T-cell (primary cell): ENCODE measurements at places on chromosomes 3 and 15.

GRCh38 chr3:35254917-35255316 is 384.4 kb upstream of the ARPP21 start:
- DNase-seq, result no peak

- DNase-seq, result no peak
Observed at GRCh38 chr3:127483902-127484591, 106.5 kb downstream of the TPRA1 start.

DNA sequence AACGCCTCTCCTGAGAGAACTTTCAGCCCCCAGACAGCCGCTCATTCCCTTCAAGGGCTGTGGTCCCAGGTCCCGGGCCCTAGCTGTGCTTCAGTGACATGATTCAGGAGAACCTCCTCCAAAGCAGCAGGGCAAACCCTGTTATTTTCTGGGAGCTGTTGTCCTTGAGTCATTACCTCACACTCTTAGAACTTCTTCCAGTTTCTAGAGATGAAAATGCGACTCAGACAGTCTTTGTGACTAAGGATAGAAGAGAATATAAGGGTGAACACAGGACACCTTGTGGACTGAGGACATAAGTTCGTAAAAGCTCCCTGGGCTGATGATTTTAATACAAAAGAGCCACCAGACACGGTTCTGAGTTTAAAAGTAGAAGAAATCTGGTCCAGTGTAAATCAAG is 203.8 kb downstream of the RORA start:
- no peak for DNase-seq

- no peak for DNase-seq
Observed at GRCh38 chr3:69985266-69985665, 14.3 kb upstream of the SAMMSON start.

DNA sequence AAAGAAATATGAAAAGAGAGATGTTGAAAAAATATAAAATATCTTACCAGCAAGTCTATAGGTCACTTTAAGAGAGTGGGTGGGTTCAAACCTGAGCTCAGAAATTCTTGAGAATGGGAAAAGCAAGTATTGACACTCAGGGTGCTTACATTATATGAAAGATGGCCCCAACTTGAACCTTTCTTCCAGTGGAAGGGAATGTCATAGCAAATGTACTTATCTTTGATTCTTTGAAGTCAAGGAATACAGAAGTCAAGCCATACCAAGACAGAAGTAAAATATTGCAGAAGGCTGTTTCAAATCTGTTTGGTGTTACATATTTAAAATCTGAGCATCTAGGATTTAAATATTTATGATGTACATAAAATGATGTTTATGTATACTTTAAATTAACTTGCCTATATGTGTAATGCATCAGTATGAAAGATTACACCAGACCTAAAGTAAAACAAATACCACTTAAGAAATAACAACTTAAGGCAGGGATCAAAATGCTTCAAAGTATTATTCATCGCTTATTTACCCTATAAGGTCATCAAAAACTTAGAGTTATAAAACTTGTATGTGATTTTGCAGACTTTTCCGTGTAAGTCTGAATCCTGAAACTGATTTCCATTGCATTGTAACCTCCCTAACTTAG is 8.7 kb downstream of the MME start:
- DNase-seq, result no peak

DNA sequence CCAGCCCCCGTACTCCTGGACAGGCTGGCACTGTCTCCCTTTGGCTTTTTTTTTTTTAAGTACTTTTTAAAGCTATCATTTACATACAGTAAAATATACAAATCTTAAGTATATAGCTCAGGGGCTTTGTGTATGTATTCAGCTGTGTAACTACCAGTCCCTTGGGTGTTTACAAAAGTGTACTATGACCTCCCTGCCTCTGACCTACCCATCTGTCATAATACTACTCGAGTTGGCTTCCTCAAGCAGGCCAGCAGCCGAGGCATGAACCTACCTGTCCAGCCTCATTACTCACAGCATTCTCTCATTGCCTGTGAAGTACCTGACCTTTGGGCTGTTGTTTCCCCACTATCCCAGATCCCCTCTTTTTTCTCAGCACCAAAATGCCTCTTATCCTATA is 33.2 kb downstream of the ABHD2 start:
- DNase-seq, result no peak

DNA sequence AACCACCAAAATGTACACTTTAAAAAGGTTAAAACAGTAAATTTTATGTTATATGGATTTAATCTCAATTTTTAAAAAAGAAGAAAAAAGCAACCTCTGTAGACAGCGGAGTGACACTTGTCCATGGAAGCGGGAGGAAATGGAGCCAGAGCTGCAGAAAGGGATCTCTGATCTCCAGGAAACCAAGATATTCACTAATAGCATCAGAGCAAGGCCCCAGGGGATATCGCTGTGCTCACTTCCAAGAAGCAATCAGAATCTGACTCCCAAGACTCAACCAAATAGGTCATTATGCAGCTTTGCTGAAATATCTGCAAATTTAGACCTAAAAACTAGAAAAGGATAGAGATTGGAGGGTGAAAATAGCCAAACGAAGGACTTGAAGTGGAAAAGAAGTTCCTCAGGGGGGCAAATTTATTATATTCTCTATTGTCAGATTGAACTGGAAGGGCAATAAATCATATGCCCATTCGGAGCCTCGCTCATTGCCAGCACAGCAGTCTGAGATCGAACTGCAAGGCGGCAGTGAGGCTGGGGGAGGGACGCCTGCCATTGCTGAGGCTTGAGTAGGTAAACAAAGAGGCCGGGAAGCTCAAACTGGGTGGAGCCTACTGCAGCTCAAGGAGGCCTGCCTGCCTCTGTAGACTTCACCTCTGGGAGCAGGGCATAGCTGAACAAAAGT is 62.0 kb upstream of the ATP2C1 start:
- DNase-seq, result no peak

DNA sequence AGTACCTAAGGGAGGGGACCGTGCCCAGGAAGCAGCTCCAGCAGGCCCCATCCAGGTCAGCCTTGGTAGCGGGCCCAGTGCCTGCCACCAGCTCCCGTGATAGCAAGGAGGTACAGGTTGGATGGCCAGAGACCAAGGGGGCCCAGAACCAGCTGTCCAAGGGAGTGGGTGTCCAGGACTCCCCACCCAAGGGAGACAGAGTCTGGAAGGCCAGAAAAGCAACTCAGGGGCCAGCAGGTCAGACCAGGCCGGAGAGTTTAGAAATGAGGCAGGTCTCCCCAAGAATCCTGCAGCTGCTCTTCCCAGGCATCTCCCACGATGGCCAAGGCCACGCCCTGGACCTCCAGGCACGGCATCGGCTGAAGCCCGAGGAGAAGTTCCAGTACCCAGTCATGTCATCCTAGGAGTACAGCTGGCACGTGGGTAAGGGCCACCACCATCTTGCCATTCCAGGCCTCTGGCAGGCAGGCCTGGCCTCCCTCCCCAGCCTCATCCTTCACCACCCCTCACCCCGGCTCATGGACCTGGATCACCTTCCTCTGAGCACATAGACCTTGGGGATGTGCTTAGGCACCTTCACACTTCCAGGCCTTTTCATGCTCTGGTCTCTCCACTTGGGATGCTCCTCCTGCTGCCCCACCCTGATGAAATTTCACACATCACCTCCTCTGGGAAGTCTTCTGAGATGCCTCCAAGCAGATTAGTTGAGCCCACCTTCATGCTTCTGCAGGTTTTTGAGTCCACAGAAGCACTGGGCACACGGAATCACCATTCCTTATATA is 30.5 kb downstream of the DNASE1L3 start:
- no peak for DNase-seq

DNA sequence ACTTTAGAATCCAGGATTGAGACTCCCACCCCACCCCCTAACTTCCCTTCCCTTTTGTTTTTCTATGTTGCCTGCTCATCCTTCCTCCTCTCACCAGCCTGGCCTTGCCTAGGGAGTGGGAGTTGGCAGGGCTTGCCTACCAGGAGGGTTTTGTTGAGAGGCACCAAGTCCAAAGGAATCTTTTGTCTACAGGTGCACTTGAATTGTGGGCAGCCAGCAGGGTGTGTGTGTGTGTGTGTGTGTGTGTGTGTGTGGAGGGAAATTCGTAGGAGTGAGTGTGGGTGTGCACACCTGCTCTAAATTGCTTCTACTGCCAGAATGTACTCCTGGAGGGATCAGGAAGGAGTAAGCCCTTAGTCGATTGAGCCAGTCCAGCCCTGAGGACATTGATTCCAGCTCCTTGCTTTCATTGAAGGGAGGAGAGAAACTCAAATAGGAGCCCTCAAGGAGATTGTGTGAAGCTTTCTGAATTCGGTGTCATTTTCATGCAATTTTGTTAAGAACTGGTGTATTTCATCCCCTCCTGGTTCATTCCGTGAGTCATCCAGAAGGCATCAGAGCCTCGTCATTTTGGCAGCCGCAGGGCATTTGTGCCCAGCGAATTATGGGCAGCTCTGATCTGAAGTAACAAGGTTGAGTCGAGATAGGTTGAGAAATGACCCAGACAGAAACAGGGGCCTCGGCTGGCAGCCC is 112.1 kb downstream of the SLCO3A1 start:
- DNase-seq, result no peak

DNA sequence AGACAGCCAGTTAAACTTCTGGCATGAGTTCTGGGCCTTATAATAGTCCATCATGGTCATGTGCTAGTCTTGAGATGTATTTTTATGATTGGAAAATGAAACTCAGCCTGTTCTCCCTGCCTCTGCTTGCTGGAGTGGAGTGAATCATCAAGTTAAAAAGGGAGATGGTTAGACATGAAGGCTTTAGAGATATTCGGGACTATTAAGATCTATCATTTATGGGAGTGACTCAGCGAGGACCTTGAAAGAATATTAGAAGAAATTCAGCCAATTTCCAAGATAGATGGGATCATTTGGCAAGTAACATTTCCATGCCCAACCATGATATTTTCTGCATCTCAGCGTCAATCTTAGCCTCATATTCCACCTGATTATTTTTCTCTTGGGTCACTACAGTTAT is 79.8 kb downstream of the AGBL1 start:
- DNase-seq, result no peak

- no peak for DNase-seq
Observed at GRCh38 chr3:186044968-186045367, 63.9 kb downstream of the ETV5 start.

DNA sequence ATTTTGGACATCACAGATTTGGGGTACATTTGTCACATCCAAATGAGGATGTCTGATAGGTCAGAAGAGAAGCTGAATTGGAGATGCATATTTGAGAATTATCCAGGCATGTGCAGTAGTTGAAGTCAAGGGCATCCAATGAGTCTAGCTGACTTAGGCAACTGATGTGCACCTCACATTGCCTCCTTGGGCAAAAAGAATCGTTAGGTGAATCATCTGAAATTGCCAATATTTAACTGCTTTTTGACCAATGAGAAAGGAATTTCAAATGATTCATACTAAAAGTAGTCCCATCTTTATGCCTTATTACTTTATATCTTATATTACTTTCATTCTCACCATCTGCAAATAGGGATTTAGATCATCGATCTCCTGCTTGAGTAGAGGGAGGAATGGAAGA is 117.7 kb downstream of the CD47 start:
- DNase-seq, result no peak

GRCh38 chr3:133271042-133271441 is 128.8 kb upstream of the BFSP2 start:
- no peak for DNase-seq

DNA sequence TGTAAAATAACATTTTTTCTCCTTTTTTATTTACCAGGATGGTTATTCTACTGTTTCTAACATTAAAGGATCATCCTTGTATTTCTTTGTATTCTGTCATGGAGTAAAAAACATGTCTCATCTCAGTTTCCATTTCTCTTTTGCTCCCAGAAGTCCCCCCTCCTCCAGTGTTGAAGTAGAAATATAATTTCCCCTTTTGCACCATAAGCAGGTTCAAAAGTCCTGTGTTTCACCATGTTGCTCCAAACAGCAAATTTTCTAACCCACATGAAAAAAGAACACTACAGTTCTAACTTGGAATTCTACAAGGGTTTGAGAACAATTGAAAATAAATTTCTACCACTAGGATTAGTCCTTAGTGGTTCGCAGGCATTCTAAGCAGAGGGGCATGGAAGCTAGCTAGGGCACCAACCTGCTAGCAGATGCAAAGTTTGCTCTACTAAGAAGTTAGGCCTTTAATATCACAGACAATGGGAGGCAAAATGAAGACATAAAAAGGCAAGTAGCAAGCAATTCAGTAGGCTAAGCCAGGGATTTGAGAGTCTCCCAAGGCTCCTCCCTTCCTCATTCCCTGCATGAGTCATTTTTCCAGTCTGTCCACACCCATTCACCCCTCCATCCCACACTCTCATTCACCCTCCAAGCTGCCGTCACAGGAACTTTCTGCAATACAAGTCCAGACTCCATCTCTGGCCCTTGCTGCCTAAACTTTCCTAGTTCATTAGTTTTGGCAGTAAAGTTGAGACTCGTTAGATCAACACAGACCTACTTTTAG is 2.3 kb upstream of the MBNL1 start:
- DNase-seq, result no peak

DNA sequence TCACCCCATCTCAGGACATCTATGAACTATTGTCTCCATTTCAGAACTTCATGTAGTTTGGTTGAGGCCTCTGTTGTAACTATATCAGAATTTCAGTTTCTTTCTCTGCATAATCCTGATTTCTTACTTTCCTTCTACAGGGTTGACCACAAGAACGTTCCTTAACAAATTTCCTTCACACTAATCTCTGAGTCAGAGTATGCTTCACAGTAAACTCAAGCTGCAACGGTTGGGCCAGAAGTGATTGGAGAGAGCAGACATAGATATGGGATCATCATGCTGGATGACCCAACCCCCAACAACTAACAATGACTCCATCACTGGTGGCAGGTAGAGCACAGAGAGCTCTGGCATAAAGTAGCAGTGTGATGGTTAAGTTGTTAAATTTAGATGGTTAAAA is 128.8 kb upstream of the OSTN start:
- no peak for DNase-seq

DNA sequence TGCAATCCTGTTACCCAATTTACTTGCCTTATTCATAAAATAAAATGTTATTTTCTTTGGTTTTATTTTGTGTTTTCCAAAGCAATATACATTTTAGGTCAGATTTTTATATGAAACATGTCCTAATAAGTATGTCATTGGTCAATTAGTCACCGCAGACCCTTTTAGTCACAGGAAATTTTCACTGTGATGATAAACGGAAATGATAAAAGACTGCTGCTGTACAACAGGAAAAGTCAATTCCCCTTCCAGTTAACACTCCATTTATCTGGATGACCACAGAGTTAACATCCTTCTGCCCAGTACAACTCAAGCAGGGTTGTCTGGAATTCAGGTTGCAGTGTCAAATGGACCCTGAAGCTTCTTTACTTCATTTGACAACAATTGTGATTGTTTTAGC is 175.2 kb downstream of the LSAMP start:
- DNase-seq, result no peak

DNA sequence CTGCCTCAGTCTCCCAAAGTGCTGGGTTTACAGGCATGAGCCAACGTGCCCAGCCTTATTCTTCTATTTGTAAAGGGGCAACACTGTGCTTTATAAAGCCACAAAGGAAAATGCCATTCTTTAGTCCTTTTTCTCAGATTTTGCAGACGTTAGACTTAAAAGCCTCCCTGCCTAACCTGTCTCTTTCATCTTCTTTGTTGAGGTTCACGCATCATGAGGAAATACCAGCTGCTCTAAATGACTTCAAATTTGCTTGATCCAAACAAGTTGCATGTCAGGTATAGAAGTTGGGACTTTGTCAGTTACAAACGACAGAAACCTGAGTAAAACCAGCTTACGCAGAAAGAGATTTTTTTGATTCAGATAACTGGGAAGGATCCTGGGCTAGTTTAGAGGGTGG is 51.1 kb upstream of the LRRFIP2 start:
- no peak for DNase-seq

- DNase-seq, result no peak
Observed at GRCh38 chr3:73474619-73475018, 150.1 kb downstream of the PDZRN3 start.
